ENCODE measurements at places on chromosomes 2 and 18. TPM values are rescaled to one million over a fixed set of nuclear protein-coding genes. Genes with fewer than 3 reads are reported as not detected.

Gene SLC35G4
- not detected for total RNA-seq

DNA sequence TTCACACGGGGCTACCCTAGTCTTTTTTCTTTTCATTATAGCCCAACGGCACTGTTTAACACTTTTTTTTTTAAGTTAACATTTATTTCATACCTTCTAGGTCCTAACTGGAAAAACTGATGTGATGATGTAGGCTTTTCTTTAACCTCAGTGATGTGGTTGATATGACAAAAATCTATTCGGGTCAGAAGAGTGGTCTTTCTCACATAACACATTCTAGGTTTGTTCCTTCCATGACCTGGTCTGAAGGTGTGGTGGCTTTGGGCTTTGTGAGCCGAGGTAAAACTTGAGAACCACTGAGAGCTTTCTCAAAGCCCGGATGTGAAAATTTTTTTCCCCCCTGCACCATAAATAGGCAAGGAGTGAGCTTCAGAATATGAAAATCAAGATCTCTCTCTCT is 44.2 kb downstream of the GPD2 start:
- no peak for DNase-seq

Gene KYNU
- total RNA-seq = 2.7 TPM

GRCh38 chr18:8413751-8414150 is 195.5 kb upstream of the RAB12 start:
- DNase-seq = no peak

DNA sequence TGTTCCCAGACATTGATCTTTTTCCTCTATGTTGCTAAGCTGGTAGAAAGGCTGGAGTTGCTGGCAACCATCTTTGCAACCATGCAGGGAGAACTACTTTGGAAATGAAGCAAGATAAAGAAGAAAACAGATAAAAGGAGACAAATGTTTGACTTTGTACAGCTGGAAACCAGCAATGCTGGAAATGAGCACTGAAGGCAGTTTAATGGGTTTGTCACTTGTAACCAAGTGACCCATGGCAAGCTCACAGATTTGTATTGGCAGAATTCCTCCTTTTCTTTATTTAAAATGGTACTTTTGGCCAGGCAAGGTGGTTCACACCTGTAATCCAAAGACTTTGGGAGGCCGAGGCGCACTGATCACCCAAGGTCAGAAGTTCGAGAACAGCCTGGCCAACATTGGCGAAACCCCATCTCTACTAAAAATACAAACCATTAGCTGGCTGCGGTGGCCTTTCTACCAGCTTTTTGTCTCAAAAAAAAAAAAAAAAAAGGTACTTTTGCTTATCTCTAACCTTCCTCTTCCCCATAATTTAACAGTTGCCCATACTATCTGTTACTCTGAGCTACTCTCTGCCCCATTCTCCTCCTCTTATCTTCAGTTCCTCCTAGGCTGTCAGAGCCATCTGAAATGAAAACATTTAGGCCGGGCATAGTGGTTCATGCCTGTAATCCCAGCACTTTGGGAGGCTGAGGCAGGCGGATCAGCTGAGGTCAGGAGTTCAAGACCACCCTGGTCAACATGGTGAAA is 2.0 kb upstream of the BOLA3 start:
- DNase-seq = no peak

GRCh38 chr2:31282634-31283033 is 48.7 kb downstream of the EHD3 start:
- DNase-seq = no peak

DNA sequence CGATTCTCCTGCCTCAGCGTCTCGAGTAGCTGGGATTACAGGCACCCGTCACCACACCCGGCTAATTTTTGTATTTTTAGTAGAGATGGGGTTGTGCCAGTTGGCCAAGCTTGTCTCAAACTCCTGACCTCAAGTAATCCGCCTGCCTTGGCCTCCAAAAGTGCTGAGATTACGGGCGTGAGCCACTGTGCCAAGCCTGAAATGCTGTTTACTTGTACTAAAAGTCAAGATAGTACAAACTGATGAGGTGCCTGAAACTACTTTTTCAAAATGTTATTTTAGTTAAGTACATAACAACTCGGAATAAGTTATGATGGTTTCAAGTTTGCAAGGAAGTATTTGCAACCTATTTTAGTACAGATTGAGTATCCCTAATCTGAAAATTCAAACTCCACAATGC is 85.7 kb downstream of the CEP192 start:
- DNase-seq = no peak

DNA sequence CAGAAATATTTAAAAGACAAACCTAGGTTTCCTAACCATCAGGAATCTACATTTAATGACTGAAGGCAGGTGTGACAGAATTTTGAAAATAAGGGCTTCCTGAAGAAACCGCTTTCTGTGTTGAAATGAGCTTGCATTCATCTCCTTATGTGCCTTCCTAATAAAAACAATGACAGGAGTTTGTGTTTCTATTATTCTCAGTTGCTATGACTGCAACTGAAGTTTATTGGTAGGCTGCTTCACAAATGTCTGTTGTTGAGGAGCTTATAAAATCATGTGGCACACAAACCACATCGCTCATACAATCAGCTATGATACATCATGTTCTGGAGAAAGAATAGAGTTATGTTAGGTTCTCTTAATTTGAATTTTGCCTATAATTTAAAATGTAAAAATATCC is 362.7 kb upstream of the SLC8A1 start:
- DNase-seq = no peak

DNA sequence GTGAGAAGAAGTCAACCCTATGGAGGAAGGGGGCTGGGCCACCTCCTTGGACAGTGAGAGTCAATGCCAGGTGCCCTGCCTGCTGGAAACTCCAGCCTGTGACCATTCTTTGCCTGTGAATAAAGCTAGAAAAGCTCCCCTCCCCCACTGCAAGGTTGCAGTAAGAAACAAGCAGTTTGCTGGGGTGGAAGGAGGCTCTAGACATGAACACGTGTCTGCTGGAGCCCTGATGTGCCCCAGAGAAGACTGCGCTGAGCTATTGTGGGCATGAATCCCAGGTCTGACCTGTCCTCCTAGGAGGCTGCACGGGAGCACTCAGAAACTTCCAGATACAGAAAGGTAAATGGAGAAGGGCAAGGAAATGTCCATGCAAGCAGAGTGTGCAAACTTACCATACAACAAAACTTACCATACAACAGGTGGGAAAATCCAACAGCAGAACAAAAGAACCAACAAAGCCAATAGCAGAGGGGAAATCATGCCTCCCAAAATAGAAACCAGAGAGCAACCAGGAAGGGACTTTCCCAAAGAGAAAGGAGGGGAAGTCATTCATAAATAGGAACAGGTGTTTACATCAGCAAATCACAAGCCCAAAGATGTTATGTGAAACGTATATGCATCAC is 278.7 kb downstream of the BCL2 start:
- DNase-seq = no peak

DNA sequence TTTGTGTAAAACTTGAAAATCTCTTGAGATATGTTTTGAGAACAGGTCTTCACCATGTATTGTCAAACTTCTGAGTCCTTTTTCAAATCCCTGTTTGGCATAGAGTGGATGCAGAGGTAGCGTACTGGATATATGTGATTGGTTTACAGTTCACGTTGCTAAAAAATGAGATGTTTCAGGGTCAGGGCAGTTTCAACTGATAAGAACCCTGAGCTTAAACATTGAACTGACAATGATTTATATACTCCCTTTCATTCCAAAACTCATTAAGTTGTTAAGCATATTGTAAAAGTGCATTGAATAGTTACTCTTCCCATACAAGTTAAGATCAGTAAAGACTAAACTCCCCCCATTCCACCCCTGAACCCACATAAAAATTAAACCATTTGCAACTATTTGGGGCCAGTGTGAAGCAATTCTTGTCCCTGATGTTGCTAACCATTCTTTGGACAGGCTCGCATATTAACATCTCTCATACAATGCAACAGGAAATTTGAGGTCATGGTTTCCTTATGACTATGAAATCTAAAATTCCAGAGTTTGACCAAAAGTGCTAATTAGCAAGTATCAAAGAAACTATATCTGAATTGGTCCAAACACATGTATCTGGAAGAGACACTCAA is 470.9 kb upstream of the ACVR2A start:
- no peak for DNase-seq

DNA sequence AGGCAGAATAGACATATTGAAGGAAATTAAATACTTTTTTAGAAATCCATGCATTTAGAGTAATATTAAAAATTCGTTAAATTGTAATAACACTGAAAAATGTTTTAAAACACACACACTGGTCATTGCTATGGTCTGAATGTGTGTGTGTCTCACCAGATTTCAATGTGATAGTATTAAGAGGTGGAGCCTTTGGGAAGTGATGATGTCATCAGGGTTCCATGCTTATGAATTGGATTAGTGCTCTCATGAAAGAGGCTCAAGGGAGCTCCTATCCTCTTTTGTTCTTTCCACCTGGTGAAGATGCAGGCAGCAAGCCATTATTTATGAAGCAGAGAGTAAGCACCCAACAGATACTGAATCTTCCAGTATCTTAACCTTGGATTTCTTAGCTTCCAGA is 441.8 kb downstream of the CDH2 start:
- DNase-seq = no peak

Gene PCBP1
- 144 TPM for total RNA-seq

Gene FABP1
- total RNA-seq = not detected

DNA sequence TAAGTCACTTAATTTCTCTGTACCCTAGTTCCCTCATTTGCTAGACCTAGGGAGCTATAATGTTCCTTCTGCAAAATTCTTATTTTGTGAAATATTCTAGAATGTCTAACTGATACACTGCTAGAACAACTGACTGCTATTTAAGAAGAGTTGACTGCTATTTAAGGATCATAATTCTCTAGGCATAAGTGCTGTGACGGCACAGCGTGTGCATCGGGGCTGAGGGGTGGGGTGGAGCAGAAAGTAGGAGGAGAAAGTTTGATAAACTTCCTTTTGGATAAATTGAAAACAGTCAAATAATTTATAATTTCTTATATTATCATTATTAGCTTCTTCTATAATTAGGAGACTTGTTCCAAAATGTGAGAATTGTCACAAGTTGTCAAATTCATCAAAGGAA is 10.4 kb upstream of the ACTR3 start:
- DNase-seq = no peak

DNA sequence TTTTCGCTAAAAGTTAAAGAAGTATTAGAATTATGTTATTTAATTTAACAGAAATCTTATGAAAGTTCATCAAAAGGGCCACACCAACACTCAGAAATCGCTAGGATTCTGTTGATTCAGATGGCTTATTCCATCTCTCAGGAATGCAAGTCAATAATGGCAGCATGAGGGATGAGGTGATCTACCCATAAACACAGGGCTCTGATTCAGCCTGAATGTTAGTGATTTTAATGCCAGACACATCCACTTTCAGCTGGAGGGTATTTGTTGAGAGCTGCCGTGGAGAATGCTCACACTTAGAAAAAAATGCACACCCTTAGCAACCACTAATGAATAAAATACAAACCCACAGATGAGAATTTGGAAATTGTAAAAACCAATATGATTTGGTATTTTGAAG is 173.3 kb upstream of the ERBB4 start:
- DNase-seq = peak; percentile 79

GRCh38 chr2:27390822-27391679 is 10.5 kb upstream of the ZNF513 start:
- no peak for DNase-seq

DNA sequence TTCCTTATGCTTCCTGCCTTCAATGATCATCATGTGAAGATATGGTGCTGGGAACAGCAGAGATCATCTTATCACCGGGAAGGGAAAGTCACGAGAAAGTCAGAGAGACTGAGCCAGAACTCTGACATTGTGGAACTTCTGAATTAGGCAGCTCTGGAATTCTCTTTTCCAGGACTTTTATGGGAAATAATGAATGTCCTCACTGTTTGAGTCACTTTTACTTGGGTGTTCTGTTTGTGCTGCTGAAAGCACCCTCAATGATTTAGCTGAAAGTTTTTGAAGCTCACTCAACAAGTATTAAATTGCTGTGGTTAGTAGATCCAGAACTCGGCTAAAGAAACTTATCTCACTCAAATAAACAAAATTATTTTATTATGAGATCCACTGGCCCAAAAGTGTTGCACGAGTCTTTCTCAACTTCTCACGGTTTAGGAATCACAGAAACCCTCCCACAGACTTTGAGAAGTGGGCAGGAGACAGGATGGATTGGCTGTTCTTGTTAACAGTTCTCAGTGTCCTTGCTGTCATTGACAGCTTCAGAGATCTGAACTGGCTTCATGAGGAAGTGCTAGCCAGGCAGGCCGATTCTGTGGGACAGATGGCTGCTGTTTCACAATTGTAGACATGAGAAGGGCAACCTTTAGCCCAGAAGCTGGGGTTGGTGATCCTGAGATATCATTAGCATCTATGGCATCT is 26.4 kb upstream of the ATRAID start:
- no peak for DNase-seq

Gene FKBP1B
- total RNA-seq = 26.0 TPM

Gene CTNNA2
- total RNA-seq = 2.3 TPM

Gene NT5DC4
- not detected for total RNA-seq

GRCh38 chr2:197435598-197436420 is 981 bp upstream of the SF3B1 start:
- no peak for DNase-seq

Gene UNC80
- not detected for total RNA-seq

DNA sequence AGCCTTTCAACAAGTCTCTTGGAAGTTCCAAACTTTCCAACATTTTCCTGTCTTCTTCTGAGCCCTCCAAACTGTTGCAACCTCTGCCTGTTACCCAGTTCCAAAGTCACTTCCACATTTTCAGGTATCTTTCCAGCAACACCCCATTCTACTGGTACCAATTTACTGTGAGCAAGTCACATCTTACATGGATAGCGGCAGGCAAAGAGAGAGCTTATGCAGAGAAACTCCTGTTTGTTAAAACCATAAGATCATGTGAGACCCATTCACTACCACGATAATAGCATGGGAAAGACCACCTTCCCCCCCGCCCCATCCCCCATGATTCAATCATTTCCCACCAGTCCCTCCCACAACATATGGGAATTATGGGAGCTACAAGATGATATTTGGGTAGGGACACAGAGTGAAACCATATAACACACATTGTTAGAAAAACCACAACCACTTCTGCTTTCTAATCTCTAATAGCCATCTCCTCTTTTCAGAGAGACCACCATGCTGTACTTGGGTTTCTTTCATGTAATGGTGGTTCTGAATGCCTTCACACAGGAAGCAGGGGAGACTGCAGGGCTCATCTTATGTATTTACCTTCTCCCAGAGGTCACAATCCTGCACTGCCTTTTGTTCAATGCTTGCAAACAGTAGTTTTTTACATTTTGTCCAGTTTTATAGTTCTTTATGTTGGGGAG is 46.0 kb upstream of the CALCRL start:
- no peak for DNase-seq

- no peak for DNase-seq
Measured at GRCh38 chr2:240143801-240144648, 3.6 kb upstream of the OTOS start.

DNA sequence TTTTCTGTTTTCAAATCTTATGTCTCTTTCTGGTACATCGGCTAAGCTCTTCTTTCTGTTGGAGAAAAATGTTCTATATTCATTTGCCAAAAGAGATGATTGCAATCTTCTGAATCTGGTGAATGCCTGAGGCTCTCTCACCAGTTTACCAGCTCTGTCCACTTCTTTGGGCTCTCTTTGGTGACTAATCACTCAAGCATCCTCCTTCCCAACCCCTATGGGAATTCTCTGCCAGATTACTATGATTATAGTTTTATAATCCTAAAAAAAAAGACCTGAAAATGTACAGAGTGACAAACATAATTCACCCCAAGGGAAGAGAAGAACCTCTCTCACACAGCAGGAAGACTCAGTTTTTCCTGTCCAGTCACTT is 187.3 kb downstream of the CAMKMT start:
- peak; percentile 23 for DNase-seq

Gene SKOR2
- not detected for total RNA-seq

- no peak for DNase-seq
Measured at GRCh38 chr18:26185267-26185666, 41.0 kb upstream of the TAF4B start.

Gene SH3RF3
- total RNA-seq = 11.3 TPM

GRCh38 chr18:21808185-21808584 is 67.6 kb downstream of the MIB1 start:
- DNase-seq = no peak
